ENCODE measurements at places on chromosomes 13 and 19.

DNA sequence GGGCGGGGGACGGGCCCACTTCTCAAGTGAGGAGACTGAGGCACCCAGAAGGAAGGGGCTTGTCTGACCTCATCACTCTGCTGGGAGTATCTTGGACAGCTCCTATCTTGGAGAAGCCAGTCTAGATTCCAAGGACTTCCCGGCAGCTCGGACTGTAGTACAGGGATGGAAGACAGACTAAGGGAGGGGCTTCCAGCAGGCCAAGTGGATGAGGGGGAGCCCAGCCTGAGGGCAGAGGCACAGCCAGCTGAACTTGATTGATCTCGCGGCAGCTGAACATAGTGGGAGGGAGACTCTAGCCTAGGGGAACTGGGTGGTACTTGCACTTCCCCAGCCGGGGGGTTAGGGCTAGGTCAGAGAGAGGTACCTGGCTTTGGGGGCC, 711 bp downstream of the CILP2 start:
- DNase-seq: no peak

GRCh38 chr19:17149393-17150135, 65.6 kb upstream of the USE1 start:
- no peak for DNase-seq

GRCh38 chr19:39997638-39998216, 867 bp downstream of the ZNF546 start:
- no peak for DNase-seq

DNA sequence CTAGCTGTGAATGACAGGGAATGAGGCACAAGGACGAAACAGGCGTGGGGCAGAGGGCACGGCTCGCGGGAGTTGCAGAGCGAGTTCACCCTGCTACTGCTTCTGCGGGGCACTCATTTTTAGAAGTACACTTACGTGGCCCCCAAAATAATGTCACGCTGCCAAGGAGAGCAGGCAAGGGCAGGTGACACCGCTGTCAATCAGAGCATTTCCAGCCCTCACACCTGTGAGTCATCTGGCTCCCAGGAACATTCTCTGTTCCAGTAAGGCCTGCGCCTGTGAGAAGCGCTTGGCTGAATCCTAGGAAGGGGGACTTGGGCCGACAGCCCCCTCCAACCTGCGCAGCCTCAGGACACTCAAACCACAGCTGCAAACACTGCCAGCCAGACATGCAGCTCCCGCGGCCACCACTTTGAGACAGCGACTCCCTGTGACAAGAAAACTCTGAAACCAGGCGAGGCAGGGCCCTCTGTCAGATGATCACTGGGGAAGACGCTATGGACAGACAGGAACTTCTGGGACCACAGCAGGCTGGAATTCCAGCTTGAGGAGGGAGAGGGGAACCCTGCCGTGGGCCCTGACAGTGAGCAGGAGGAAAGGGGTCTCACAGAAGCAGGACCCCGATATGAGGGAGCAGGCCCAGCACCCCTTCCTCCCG, 12.7 kb downstream of the DOT1L start:
- DNase-seq: no peak

DNA sequence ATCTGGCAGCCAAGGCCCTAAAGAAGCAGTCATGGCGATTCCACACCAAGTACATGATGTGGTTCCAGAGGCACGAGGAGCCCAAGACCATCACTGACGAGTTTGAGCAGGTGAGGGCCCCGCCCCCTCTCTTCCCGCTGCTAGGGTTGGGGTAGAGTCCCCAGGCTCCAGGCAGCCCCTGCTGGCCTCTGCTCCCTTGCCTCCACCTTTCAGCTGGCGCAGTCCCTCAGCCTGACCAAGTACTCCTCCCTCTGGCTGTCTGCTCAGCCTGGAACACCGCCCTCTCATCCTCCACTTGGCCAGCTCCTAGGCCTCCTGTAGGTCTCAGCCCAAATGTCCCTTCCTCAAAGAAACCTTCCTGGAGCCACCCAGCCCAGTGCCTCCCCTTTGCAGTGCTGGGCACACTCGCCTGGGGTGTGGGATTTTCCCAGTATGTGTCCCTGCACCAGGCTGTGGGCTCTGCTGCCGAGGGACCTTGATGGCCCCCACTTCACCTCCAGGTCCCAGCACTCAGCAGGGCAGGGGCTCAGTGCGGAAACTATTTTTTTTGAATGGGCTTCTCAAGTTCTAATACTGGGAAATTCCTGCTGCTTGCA, 5.7 kb downstream of the LENG1 start:
- DNase-seq: no peak

GRCh38 chr19:4567584-4568071, 8.1 kb upstream of the SEMA6B start:
- DNase-seq: no peak

- no peak for DNase-seq
Observed at GRCh38 chr19:30810726-30811125, 438.5 kb downstream of the ZNF536 start.

GRCh38 chr13:42777467-42777866, 3.9 kb upstream of the FAM216B start:
- no peak for DNase-seq

DNA sequence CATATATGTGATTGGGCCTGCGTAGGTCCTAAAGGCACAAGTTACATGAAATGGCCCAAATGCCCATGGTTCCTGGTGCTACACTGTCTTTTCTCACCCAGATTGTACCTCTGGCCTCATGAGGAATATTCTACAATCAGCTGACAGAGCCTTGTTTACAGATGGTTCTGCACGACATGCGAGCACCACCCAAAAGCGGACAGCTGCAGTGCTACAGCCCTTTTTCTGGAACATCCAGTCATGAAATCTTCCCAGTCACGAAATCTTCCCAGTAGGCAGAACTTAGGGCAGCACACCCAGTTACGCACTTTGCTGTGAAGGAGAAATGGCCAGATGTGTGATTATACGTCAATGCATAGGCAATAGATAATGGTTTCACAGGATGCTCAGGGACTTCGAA, 7.7 kb upstream of the ELF1 start:
- no peak for DNase-seq

DNA sequence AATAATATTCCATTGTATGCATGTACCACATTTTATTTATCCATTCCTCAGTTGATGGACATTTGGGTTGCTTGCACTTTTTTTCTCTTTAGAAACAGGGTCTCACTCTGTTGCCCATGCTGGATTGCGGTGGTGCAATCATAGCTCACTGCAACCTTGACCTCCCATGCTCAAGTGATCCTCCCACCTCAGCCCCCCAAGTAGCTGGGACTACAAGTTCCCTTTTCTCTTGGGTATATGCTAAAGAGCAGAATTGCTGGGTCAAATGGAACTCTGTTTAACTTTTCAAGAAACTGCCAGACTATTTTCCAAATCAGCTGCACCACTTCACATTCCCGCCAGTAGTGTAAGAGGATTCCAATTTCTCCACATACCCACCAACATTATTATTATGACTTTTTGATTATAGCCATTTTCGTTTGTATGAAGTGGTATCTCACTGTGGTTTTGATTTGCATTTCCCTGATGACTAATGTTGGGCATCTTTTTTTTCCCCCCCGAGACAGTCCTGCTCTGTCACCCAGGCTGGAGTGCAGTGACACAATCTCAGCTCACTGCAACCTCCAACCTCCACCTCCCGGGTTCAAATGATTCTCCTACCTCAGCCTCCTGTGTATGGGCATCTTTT, 7.6 kb upstream of the IPO5 start:
- no peak for DNase-seq

- DNase-seq: peak; percentile 42
Observed at GRCh38 chr19:52296773-52297600, at the start of gene ZNF480. TSS of gene ZNF480 (plus strand) at chr19:52297169. CDS start at chr19:52300413, 3,244 bp downstream.

GRCh38 chr13:113802090-113802531, 43.1 kb downstream of the TMEM255B start:
- no peak for DNase-seq

DNA sequence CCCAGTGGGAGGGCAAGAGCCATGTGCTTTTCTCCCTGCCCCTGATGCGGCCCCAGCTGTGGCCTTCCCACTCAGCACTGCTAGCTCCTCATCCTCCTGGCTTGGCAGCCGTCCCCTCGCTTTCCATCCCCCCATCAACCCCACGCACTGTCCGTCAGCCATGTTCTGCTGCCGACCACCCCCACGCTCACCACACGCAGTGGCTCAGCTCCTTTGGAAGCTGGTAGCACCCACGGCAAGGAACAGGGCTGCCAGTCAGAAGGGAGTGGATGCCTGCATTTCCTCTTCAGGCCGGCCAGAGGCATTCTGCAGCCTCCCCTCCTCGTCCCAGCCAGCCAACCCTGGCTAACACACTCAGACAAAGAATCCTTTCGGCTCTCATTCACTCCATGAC, 6.3 kb downstream of the CALM3 start:
- no peak for DNase-seq

- DNase-seq: no peak
Observed at GRCh38 chr19:29085630-29086029, 127.3 kb downstream of the UQCRFS1 start.

DNA sequence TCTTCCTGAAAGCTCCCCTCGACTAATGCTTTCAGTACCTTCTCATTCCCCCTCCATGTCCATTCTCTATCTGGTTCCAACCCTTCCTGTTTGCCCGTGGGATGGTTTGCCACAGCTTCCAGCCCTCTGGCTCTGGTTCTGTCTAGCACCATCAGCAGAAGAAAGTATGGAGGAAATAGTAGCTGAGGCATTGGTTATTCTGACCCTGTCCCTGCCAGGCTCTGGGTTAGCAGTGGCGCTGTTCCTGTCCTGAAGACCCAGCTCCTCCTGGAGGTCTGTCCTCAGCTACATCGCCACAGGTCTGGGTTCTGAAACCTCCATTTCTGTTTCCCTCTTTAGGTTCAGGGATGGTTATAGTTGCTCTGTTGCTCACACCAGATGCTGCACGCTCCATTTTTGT, 604.6 kb upstream of the GPC6 start:
- no peak for DNase-seq

DNA sequence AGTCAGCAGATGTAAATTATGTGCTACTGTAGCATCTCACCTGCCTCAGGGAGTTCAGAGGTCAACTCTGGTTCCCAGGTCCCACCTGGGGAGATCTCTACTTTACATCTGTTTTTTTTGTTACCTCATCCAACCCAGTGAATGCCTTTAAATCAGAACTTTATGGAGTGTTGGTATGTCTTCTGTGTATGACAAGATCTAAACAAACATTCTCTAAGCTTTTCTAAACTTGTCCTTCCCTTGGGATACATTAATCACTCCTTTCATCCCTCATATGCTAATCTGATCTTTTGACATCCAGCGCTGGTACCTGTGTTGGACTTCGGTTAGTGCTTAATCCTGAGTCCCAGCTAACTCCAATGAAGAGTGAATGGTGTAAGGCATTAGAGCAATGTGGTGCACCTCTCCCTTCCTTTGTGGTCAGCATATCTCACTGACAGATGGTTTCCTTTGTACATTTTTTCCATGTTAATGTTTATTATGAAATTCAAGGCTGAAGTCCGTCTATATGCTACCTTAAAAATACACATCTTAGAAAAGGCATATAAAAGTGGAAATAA, 213.4 kb downstream of the ABCC4 start:
- DNase-seq: no peak

DNA sequence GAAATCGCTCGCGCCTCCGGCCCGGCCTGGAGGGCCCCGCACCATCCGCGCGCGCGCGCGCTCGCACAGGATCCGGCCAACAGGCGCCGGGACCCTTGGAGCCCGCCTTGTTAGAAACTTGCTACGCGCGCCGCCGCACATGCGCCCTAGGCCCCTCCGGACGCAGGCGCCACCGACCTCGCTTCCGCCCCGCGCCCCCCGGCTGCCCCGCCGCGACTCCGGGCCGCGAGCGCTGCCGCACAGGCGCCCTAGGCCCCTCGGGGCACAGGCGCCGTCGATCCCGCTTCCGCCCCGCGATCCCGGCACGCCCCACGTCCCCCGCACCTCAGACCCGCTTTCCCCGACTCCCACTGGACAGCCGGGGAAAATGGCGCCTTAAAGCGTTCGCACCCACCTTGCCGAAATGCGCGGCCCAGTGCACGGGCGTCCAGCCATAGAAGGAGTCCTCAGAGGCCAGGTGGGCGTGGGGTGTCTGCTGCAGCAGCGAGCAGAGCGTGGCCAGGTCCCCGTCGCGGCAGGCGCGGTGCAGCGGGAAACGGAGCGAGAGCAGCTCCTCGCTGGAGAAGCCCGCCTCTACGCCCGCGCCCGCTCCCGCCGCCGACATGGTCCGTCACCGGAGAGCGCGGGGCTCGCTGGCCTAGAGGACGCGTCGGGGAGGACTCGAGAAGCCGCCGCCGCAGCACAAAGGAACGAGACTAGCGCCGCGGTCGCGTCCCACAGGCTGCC, 375 bp downstream of the ANKRD10 start:
- DNase-seq: no peak

DNA sequence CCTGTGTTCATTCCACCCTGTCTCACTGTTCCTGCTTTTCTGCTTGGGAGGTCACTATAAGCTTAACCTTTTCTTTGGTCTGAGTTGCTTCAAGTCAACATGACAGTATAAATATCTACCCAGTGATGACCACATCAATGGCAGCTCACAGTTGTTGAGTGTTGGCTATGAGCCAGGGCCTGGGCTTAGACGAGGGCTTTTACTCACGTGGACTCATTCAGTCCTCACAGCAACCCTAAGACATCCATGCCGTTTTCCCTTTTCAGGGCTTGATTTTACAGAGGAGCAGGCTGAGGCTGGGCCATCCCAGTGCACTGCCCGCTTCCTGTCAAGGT, 10.2 kb upstream of the CCDC97 start:
- no peak for DNase-seq

GRCh38 chr19:10316229-10317044, 622 bp upstream of the FDX2 start:
- no peak for DNase-seq

All from esophagus squamous epithelium (tissue), 5 donors.